ENCODE measurements at places on chromosomes 16 and 17. TPM values are rescaled to one million over a fixed set of nuclear protein-coding genes. Genes with fewer than 3 reads are reported as not detected.

GRCh38 chr16:70433458-70434103, 5.3 kb downstream of the ST3GAL2 start:
- no peak for DNase-seq
- H3K27ac ChIP-seq = no peak overlapping the region
- no peaks in the 10 kb centered on the region for H3K36me3 ChIP-seq
- H3K4me1 ChIP-seq = peaks cover 7% of the 10 kb centered on the region
- no peak overlapping the region for H3K4me3 ChIP-seq
- H3K27me3 ChIP-seq = no peaks in the 10 kb centered on the region

DNA sequence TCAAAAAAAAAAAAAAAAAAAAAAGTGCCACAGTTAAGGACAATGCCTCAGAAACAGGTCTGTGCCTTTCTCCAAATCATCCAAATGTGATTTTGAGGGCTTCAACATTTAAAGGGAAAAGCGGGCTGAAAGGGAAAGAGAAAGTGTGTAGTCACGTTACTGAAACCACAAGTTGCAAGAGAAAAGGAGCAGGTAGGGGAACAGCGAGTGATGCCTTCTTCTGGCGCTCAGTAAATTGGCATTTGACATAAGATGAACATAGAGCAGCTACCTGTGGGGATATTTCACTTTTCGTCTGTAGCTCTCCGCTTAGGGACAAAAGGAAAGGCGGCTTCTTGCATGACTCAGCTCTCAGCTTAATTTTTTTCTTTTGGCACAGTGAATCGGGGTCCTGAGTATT, 11.1 kb downstream of the CMTM2 start:
- H3K4me1 ChIP-seq = no peaks in the 10 kb centered on the region
- no peak overlapping the region for H3K27ac ChIP-seq
- no peaks in the 10 kb centered on the region for H3K36me3 ChIP-seq
- no peak for DNase-seq
- H3K27me3 ChIP-seq = no peaks in the 10 kb centered on the region

GRCh38 chr17:79814127-79814973, 17.5 kb upstream of the CBX8 start:
- no peak overlapping the region for H3K4me3 ChIP-seq
- H3K36me3 ChIP-seq = no peaks in the 10 kb centered on the region
- H3K4me1 ChIP-seq = peaks cover 21% of the 10 kb centered on the region
- H3K27me3 ChIP-seq = peaks cover 13% of the 10 kb centered on the region

- H3K27me3 ChIP-seq = no peaks in the 10 kb centered on the region
- DNase-seq = no peak
- no peak within 1 kb of the TSS for H3K4me3 ChIP-seq
- peaks cover 11% of the 10 kb centered on the region for H3K4me1 ChIP-seq
Measured at GRCh38 chr17:7929158-7930023, at the start of gene KCNAB3. Gene KCNAB3, minus strand, starts transcription at chr17:7929856. Its CDS starts 421 bp downstream, at chr17:7929435.

DNA sequence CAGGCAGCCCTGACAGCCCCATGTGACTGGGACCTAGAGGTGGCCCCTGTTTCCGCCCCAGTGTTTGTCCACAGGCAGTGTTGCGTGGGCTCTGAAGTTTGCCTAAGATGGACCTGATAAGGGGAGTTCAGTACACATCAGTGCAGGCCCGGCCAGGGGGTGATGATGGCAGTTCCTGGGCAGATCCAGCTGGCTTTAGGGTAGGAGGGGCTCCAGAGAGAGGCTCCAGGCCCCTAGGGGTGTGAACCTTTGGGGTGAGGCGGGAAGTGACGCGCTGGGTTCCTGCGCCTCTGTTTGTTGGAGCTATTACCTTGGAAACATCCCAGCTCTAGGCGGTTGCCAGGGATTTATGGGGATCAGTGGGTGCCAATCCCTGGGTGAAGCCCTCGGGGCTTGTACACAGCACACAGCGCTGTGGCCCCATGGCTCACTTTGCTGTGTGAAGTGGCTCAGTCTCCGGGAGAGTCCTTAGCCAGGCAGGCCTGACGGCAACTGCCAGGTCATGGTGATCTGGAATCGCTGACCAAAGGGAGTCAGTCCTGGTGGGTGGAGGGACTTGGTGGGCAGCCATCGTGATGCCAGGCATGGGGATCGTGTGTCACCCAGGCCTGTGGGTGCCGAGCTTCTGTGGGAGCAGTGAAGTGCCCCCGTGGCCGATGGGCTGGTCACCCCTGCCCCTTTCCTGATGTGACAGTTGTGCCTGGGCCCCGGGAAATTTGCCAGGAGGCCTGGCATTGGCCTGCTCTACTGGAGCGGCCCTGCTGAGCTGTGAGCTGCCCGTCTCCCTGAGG, 146.1 kb downstream of the SEC14L1 start:
- H3K27me3 ChIP-seq = no peaks in the 10 kb centered on the region
- no peak overlapping the region for H3K4me3 ChIP-seq

DNA sequence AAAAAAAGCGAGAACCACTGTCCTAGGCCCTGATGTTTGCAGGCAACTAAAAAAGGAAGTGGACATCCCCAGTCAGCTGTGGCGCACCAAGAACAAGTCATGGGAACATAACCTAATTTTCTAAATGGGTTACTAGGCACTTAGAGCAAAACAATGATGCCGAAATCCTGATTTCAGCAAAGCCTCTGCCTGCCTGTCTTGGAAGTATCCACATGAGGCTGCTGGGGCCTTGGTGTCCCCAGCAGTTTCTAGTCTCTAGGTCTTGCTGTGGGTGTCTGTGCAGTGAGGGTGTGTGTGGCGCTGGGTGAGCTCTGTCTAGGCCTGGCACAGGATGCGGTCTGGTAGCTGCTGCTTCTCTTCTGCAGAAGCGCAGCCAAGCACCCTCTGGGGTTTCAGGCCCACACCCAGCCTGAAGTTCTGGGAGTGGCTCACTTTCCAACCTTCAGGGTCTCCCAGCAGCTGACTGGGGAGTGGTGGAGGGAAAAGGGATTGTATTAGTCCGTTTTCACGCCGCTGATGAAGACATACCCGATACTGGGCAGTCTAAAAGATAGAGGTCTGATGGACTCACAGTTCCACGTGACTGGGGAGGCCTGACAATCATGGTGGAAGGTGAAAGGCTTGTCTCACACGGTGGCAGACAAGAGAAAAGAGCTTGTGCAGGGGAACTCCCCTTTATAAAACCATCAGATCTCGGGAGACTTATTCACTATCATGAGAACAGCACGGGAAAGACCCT, 21.1 kb downstream of the STH start:
- DNase-seq = no peak
- H3K4me1 ChIP-seq = peaks cover 5% of the 10 kb centered on the region
- no peaks in the 10 kb centered on the region for H3K36me3 ChIP-seq
- H3K4me3 ChIP-seq = no peak overlapping the region

- DNase-seq = no peak
- no peak overlapping the region for H3K27ac ChIP-seq
- no peak overlapping the region for H3K4me3 ChIP-seq
- H3K36me3 ChIP-seq = no peaks in the 10 kb centered on the region
Measured at GRCh38 chr17:38453951-38454421, 25.7 kb downstream of the ARHGAP23 start.

DNA sequence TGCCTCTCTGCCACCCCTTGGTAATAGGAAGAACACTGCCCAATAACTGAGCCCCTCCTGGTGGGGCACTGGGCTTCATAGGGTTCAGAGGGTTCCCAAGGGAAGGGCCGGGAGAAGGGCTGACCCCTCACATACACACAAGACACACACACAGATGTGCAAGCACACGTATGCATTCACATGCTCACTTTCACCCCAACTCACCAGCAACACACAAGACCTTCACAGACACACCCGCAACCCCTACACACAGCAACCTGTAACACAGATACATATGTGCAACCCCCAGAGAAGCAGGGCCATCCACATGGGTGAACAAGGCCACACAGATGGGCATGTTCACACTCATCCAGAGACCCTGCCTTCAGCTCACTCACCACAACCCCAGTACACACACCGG, 225.1 kb downstream of the ZNF423 start:
- no peaks in the 10 kb centered on the region for H3K36me3 ChIP-seq
- no peak overlapping the region for H3K4me3 ChIP-seq
- DNase-seq = no peak
- H3K27me3 ChIP-seq = no peaks in the 10 kb centered on the region
- H3K4me1 ChIP-seq = no peaks in the 10 kb centered on the region

GRCh38 chr16:85149776-85150175, 37.5 kb upstream of the CIBAR2 start:
- no peaks in the 10 kb centered on the region for H3K4me1 ChIP-seq
- DNase-seq = no peak
- no peak overlapping the region for H3K4me3 ChIP-seq
- H3K27ac ChIP-seq = no peak overlapping the region

GRCh38 chr17:77288115-77288619, 147.4 kb downstream of the SEC14L1 start:
- H3K27ac ChIP-seq = peak overlapping the region; percentile 94
- H3K4me1 ChIP-seq = peaks cover 36% of the 10 kb centered on the region
- H3K36me3 ChIP-seq = no peaks in the 10 kb centered on the region
- H3K27me3 ChIP-seq = no peaks in the 10 kb centered on the region

GRCh38 chr17:82679586-82680465, 18.7 kb downstream of the RAB40B start:
- peaks cover 3% of the 10 kb centered on the region for H3K4me1 ChIP-seq
- H3K27ac ChIP-seq = no peak overlapping the region
- H3K27me3 ChIP-seq = no peaks in the 10 kb centered on the region
- no peaks in the 10 kb centered on the region for H3K36me3 ChIP-seq
- peak; percentile 44 for DNase-seq
- no peak overlapping the region for H3K4me3 ChIP-seq

- H3K4me1 ChIP-seq = peaks cover 11% of the 10 kb centered on the region
- peak overlapping the region; percentile 84 for H3K27ac ChIP-seq
- DNase-seq = no peak
- no peaks in the 10 kb centered on the region for H3K27me3 ChIP-seq
- H3K36me3 ChIP-seq = no peaks in the 10 kb centered on the region
Measured at GRCh38 chr17:77364941-77365583, 224.3 kb downstream of the SEC14L1 start.

DNA sequence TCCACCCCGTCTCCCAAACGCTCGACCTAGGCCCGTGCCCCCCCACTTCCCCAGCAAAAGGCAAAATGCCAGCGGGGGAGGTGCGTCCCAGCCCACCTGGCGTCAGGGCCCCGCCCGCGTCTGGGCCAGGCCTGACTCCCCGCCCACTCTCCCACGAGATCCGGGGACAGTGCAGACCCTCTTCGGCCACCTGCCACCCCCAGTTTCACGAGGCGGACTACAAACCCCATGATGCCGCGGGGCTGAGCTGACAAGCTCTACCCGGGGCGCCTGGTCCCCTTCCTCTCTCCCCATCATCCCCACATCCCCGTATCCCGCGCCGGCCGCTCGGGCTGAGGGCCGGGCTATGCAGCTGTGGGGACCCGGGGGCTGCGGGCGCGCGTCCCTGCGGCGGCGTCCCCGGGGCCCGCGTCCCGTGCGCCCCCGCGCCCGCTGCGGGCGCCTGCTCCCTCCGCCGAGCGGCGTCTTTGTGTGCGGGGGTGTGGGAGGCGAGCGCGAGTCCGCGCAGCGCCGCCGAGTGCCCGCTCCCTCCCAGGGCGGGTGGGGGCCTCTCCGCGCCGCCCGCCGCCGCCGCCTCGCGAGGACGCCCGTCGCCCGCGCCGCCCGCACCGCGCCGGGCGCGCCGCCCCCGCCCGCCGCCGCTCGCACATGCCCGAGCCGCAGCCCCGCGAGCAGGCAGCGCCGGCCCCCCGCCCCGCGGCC, at the start of gene ANKRD13B:
TSS of gene ANKRD13B (plus strand) at position 283 of the 702 bp plus-strand sequence. CDS start 490 bp downstream, outside the sequence.
- H3K4me3 ChIP-seq = peak within 1 kb of the TSS; percentile 73
- H3K27me3 ChIP-seq = no peaks in the 10 kb centered on the region
- no peaks in the 10 kb centered on the region for H3K36me3 ChIP-seq
- H3K27ac ChIP-seq = no peak within 1 kb of the TSS
- DNase-seq = peak; percentile 44
- peaks cover 15% of the 10 kb centered on the region for H3K4me1 ChIP-seq

DNA sequence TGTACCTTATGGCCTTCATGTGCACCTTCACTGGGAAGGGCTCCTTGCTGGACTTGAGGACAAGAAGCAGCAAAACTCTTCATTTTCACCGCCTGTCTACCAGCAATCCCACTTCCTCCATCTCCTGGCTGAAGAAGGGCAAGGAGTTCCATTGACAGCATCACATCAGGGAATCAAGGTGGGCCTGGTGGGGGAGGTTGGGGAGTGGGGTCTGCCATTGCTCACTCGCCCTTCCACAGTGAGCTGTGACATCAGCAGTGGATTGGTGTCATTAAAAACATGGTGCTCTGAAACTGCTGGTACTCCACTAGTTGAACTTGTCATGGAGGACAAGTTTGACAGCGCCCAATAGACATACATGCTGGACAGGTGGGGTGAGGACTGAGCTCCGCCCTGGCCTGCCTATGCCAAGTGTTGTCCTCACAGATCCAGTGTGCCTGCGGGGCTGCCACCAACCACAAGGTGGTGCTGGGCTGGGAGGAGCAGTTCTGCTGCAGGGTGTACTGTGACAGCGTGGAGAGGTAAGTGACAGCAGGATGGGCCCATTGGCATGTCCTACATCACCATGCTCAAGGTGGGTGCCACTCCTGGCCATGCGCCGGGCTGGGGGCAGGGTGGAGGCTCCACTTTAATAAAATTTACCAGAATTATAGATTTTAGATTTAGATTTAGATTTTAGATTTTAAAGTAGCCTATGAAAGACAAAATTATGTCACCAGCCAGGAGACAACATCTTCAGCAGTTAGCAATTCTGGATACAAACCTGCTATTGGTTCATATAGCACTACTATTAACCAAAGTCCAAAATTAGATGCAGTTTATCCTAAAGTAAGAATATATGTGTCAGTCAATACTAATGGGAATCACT, 1729.1 kb downstream of the TP53TG3F start:
- H3K4me3 ChIP-seq = no peak overlapping the region
- H3K36me3 ChIP-seq = no peaks in the 10 kb centered on the region
- no peak for DNase-seq
- H3K27ac ChIP-seq = no peak overlapping the region
- no peaks in the 10 kb centered on the region for H3K27me3 ChIP-seq

DNA sequence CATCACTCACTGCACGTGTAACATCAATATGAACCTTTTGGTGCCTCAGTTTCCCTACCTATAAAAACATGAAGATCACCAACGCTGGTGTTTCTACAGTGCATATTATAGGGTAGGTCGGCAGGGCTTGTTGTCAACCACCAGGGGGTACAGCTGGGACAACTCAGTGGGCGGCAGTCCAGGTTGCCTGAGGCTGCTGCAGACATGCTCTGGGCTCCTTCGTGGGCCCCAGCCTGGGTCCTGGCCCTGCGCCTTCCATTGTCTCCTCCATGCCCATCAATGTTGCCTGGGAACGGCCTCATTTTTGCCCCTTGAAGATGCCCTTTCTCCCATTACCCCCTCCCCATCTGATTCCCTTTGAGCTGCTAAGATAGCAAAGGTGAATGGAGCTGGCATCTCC, 89.8 kb downstream of the GSG1L start:
- H3K4me3 ChIP-seq = no peak overlapping the region
- H3K27me3 ChIP-seq = no peaks in the 10 kb centered on the region
- no peak for DNase-seq
- H3K27ac ChIP-seq = no peak overlapping the region
- H3K36me3 ChIP-seq = no peaks in the 10 kb centered on the region

- no peaks in the 10 kb centered on the region for H3K36me3 ChIP-seq
- no peaks in the 10 kb centered on the region for H3K4me1 ChIP-seq
- no peak overlapping the region for H3K4me3 ChIP-seq
- no peak for DNase-seq
- H3K27ac ChIP-seq = no peak overlapping the region
Measured at GRCh38 chr17:57442401-57442823, 186.1 kb downstream of the MSI2 start.

KRTAP9-2 gene
- not detected for total RNA-seq

BAIAP3 gene
- total RNA-seq = 2.1 TPM

NR1D1 gene
- 11.6 TPM for total RNA-seq

MYH1 gene
- not detected for total RNA-seq

KCNJ16 gene
- 27.6 TPM for total RNA-seq

TAC4 gene
- total RNA-seq = not detected

KRTAP17-1 gene
- not detected for total RNA-seq

PRR35 gene
- total RNA-seq = 0.09 TPM

ZFP3 gene
- total RNA-seq = 3.9 TPM

NRN1L gene
- not detected for total RNA-seq

SLC7A5 gene
- 1.1 TPM for total RNA-seq

Data from pancreas (tissue), 10 donors.